ENCODE measurements at places on chromosomes 2 and 18. TPM values are rescaled to one million over a fixed set of nuclear protein-coding genes. Genes with fewer than 3 reads are reported as not detected.

The EMILIN2 gene
- total RNA-seq: not detected

The ASB18 gene
- not detected for total RNA-seq

The TACR1 gene
- total RNA-seq: not detected

The MOCOS gene
- total RNA-seq: 4.4 TPM

The AQP12B gene
- not detected for total RNA-seq

The CAD gene
- 29.7 TPM for total RNA-seq

The GREB1L gene
- 5.7 TPM for total RNA-seq

The TOGARAM2 gene
- not detected for total RNA-seq

The PID1 gene
- total RNA-seq: 6.1 TPM

The PARD6G gene
- 1.3 TPM for total RNA-seq

The FAM237A gene
- total RNA-seq: not detected

The CRYGC gene
- not detected for total RNA-seq

The ALS2 gene
- 27.5 TPM for total RNA-seq

The FSIP2 gene
- not detected for total RNA-seq

The SPC25 gene
- total RNA-seq: 59.7 TPM

The OTOF gene
- not detected for total RNA-seq

The RNF125 gene
- total RNA-seq: 0.57 TPM

The LIMS3 gene
- total RNA-seq: 0.42 TPM

The YIPF4 gene
- total RNA-seq: 20.9 TPM

The RIF1 gene
- 56.1 TPM for total RNA-seq

The ARHGEF33 gene
- total RNA-seq: not detected

The DAW1 gene
- 5.2 TPM for total RNA-seq

The MAP3K19 gene
- total RNA-seq: not detected

The CD8B gene
- not detected for total RNA-seq

The NUP35 gene
- 49.0 TPM for total RNA-seq

The COL5A2 gene
- 34.9 TPM for total RNA-seq

The GPR55 gene
- not detected for total RNA-seq

The GPR39 gene
- 8.1 TPM for total RNA-seq

The PCARE gene
- total RNA-seq: not detected

The IL1B gene
- 13.5 TPM for total RNA-seq

The NT5DC4 gene
- total RNA-seq: not detected

The IHH gene
- total RNA-seq: not detected

The KLHL41 gene
- 0.51 TPM for total RNA-seq

The CD28 gene
- not detected for total RNA-seq

The CHRND gene
- total RNA-seq: not detected

The TMEM247 gene
- total RNA-seq: not detected

The ZNF514 gene
- 3.1 TPM for total RNA-seq

The PRSS56 gene
- total RNA-seq: not detected

The AQP4 gene
- 0.80 TPM for total RNA-seq

The PRKAG3 gene
- not detected for total RNA-seq

The MXD1 gene
- total RNA-seq: 4.7 TPM

The ITPRIPL1 gene
- total RNA-seq: 2.4 TPM

The NBAS gene
- 30.7 TPM for total RNA-seq

The FOXD4L1 gene
- total RNA-seq: not detected

The RBM44 gene
- total RNA-seq: 0.06 TPM

The SERPINB10 gene
- 1.5 TPM for total RNA-seq

The HRH4 gene
- total RNA-seq: 0.06 TPM

The TTN gene
- not detected for total RNA-seq

The SCYGR3 gene
- not detected for total RNA-seq

The USP34 gene
- total RNA-seq: 51.6 TPM

The MARS2 gene
- total RNA-seq: 7.7 TPM

The CCDC178 gene
- not detected for total RNA-seq

The RTP5 gene
- total RNA-seq: not detected

The ANKRD30BL gene
- not detected for total RNA-seq

All from Daoy (cell line).